Inflammatory macrophage (primary cell): ENCODE measurements at places on chromosomes 13 and 19.

DNA sequence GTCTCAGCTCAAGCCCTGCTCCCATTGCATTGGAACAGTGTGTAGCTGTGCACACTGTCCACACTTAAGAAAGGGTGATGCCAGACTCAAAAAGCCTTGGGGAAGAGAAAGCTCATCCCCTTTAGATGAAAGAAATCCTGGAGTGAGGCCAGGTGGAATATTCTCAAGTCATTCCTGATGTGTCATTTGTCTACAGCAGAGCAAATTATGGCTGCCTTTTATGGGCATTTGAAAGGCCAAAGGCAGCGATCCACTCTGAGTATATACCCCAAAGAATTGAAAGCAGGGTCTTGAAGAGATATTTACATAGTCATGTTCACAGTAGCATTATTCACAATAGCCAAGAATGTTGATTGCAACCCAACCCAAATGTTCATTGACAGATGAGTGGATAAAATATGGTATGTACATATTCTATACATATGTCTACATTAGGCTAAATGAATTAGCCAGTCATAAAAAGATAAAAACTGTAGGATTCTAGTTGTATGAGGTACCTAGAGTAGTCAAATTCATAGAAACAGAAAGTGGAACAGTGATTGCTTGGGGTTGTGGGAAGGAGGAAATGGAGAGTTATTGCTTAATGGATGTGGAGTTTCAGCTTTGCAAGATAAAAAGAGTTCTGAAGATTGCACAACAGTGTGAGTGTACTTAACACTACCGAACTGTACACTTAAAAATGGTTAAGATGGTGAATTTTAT is 214.9 kb downstream of the KCNRG start:
- DNase-seq: peak; percentile 76

DNA sequence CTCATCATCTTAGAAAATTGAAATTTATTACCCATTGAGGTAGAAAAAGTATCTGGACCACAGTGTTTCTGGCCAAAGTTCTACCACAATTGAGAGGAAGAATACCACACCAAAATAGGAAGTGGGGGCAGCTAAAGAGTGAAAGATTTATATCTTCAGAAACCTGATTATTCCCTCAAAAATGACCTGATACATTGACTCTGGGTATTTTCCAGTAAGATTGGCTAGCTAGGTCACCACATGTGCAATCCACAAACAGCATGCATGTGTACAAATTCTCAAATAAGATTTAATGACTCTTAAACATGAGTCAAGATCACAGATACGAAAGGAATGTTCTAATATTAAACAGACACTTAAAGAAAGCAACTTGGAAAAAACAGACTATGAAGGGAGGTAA is 1516.2 kb upstream of the PCDH20 start:
- no peak for DNase-seq

DNA sequence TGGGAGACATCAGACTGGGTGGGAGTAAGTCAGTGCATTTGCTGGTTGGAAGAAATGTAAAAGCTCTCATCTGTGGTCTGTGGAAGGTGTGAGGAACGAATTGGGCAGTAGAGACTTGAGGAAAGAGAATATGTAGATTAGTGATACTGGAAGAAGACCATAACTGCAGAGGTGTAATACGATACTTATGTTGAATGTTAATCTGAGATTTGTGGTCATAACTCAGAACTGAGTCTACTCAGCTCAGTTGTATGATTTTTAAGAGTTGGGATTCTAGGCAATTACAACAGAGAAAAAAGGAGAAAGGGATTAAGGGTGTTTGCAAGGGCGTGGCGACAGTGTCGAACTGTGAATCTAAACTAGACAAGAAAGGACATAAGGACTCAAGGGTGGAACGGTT is 3.2 kb upstream of the IL17D start:
- no peak for DNase-seq

- DNase-seq: no peak
These were observed 4.2 kb downstream of the PGPEP1 start for GRCh38 chr19:18344582-18344950.

- DNase-seq: no peak
These were observed 3.4 kb upstream of the JUND start for GRCh38 chr19:18284712-18285360.

DNA sequence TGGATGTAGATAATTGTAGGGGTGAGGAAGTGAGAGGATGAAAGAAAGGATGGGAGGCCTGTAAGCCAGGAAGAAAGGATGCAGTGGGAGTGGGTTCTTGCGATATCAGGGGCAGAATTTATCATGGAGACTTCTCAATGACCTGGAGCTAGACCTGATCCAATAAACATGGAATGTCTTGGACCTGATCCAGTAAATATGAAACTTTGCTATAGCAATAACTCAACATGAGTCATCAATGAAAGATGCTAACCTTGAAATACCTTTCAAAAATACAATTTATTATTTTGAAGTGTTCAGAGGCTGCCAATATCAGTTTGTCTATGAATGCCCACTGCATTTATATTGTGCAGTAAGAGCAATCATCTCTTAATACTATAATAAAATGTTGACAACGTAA is 279.5 kb downstream of the POU4F1 start:
- no peak for DNase-seq

GRCh38 chr13:75647126-75647784 is 11.1 kb downstream of the LMO7 start:
- DNase-seq: no peak

DNA sequence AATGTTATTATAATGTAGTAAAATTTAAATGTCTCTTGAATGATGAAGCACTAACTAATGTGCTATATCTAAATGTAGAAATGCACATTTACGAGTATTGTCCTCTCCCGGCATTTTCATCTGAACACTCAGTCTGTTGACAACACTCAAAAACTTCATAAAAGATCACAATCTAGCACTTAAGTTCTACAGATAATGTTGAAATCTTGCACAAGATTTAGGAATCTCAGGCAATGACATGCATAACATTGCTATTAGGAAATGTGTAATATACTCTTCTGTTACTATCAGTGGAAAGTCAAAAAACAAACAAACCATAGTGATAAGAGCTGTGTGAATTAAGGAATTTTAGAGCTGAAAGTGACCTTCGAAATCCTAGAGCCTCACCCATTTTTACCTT is 37.5 kb upstream of the XPO4 start:
- no peak for DNase-seq

DNA sequence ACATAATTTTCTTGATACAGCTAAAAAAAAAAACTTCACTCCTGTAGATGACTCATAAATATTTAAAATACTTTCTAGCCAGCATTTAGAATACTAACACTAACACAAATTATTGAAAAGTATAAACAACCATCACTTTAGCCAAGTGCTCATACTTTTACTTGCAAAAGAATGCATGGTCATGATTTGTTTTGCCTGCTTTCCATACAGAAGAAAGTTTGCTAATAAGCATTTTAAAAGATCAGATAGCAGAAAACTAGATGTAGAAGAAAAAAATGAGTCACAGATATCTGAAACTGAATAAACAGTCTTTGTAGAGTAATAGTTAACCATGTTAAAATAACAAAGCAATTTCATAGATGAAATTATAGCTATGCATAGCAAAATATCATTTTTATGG is 2280.4 kb upstream of the PCDH20 start:
- DNase-seq: no peak

DNA sequence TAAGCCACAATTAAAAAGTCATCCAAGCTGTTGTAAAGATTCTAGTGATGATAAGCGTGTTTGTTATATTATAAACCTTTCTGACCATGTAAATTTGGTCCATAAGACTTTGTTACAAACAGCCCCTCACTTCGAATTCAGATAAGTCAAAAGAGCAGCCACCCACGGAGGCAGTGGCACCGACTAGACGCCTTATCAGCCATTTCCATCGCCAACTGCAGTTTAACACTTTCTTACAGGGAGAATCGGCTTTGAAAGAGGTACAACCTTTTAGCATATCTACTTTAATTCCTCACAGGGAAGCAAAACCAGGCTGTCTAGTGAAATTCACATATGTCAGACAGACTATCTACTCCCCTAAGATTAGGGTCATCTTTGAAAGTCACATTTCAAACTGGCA is 47.5 kb downstream of the SOX21 start:
- DNase-seq: no peak

DNA sequence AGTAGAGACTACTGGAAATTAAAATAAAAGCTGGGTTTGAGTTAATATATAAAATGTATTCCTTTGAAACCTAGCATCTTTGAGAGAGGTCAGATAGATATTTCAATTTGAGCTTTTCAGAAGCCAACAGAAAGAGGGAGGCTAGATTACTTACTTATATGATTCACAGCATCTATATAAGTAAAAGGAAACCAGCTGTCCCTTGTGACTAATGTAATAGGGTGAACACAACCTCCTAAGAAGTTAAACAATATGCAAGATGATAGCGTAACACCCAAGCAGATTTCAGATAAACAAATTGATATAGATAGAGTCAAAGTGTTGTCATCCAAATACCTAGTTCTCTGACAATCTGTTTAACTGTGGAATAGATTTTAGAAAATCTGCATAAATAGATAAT is 393.5 kb upstream of the GPC6 start:
- DNase-seq: no peak

GRCh38 chr13:22468045-22468444 is 712.7 kb upstream of the SGCG start:
- no peak for DNase-seq

DNA sequence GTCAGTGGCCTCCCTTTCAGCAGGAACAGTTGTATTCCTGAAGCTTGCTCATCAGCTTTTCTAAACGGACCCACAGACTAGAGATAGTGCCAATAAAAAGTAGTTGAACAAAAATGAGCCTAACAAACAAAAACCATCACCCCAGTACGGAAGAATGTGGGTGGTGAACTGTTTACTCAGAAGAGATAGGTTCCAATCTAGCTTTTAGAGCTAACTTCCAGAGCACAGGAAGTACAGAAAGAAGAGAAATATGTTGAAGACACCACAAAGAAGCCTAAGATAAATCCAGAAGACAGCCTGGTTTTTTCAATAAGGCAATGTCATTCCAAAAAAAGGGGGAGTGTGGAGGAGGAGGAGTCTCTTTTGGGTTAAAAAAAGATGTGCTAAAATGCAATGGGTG is 2.8 kb upstream of the LMO7 start:
- no peak for DNase-seq

DNA sequence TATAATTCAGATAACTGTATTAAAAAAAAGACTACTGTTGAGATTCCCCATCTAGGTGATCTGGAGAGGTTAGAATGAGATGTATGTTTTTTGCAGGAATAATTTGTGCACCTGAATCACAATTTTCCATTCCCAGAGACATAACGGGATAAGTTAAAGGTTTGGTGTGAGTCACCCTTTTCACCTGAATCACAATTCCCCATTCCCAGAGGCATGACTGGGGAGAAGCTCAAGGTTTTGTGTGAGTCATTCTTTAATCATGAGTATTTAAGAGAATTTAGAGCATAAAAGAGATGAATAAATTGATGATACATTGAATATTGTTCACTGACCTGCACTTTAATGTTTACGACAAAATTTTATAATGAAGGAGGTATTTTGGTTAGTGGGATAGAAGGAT is 9.0 kb downstream of the OR7A5 start:
- DNase-seq: no peak

- no peak for DNase-seq
These were observed 1.8 kb downstream of the APBA3 start for GRCh38 chr19:3759482-3760254.

GRCh38 chr19:952680-953444 is 27.0 kb downstream of the ARID3A start:
- DNase-seq: no peak

GRCh38 chr13:86090181-86090580 is 291.0 kb upstream of the SLITRK6 start:
- DNase-seq: no peak

GRCh38 chr19:31445406-31445805 is 96.2 kb upstream of the TSHZ3 start:
- no peak for DNase-seq

GRCh38 chr13:113147206-113147605 is 11.2 kb upstream of the PROZ start:
- no peak for DNase-seq

- no peak for DNase-seq
These were observed 180.0 kb downstream of the USP12 start for GRCh38 chr13:26991508-26992181.

- DNase-seq: peak; percentile 40
These were observed 3.3 kb downstream of the DOT1L start for GRCh38 chr19:2166741-2167738.

GRCh38 chr13:28583651-28584091 is 75.3 kb upstream of the POMP start:
- peak; percentile 81 for DNase-seq

GRCh38 chr19:40056505-40056904 is 474 bp upstream of the ZNF780B start:
- peak; percentile 22 for DNase-seq

DNA sequence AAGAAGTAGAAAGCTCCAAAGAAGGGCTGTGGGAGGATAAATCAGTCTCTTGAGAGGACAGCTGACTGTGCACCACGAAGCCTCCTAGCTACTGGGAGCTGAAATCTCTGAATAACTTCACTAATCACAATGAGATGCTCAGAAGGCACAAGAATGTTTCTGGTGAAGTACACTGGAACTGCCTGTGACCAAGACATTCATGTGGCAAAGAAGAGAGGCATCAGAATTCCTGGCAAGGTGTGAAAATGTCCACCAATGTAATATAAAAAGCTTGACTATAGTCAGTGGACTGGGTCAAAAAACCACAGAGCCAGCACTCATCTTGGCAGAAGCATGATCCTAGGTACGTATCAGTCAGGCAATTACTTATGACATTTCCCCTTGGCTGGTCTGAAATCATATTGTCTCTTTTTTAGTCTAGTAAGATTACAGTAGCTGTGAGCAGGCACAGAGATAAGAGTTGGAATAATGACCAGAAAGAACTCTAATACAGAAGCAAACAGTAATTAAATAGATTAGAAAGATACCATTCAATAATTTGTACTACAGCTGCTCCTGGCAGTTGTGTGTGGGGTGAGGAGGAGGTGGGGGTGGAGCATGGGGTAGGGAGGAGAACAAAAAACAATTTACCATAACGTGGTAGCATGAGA is 434.7 kb downstream of the DIAPH3 start:
- no peak for DNase-seq

GRCh38 chr19:42427313-42427712 is at the start of gene LIPE:
LIPE (minus strand) TSS chr19:42427388; CDS start chr19:42427149, 239 bp downstream.
- peak; percentile 15 for DNase-seq

- no peak for DNase-seq
These were observed 55.4 kb upstream of the USE1 start for GRCh38 chr19:17159466-17160393.

GRCh38 chr13:114079601-114080536 is 52.6 kb downstream of the RASA3 start:
- no peak for DNase-seq

GRCh38 chr13:87792878-87793277 is 121.7 kb downstream of the SLITRK5 start:
- no peak for DNase-seq

DNA sequence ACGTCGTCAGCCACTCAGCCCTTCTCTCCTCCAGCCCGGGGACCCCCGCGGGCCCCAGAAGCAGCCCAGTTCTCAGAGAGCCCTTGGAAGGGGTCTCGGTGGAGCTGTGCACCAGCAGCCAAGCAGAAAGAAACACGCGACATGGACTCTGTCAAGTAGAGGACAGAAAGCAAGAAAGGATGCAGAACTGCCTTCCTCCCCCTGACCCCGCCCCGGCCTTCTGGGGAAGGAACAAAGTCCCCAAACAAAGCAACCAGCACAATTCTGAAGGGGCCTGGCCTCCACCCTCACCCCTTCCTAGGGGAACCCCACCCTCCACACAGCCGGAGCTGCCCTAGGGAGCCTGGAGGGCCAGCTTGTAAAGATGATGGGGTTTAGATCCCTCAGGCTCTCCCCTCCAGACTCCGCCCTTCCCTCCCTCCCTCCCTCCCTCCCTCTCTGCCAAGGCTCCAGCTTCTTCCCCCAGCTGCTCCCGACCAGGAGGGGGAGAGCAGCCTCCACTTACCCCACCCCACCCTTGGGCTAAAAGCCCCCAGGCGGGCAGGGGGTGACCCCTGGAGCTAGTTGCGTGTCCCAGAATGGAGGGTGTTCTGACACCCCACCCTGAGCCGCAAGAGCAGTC is 7.8 kb downstream of the LYL1 start:
- peak; percentile 31 for DNase-seq
